ENCODE measurements at places on chromosomes 13 and 19.
A peak's percentile ranks its signal among the peaks of the same experiment; 100 is the strongest.

GRCh38 chr13:79973533-79973963, 367.4 kb downstream of the SPRY2 start:
- DNase-seq: no peak

DNA sequence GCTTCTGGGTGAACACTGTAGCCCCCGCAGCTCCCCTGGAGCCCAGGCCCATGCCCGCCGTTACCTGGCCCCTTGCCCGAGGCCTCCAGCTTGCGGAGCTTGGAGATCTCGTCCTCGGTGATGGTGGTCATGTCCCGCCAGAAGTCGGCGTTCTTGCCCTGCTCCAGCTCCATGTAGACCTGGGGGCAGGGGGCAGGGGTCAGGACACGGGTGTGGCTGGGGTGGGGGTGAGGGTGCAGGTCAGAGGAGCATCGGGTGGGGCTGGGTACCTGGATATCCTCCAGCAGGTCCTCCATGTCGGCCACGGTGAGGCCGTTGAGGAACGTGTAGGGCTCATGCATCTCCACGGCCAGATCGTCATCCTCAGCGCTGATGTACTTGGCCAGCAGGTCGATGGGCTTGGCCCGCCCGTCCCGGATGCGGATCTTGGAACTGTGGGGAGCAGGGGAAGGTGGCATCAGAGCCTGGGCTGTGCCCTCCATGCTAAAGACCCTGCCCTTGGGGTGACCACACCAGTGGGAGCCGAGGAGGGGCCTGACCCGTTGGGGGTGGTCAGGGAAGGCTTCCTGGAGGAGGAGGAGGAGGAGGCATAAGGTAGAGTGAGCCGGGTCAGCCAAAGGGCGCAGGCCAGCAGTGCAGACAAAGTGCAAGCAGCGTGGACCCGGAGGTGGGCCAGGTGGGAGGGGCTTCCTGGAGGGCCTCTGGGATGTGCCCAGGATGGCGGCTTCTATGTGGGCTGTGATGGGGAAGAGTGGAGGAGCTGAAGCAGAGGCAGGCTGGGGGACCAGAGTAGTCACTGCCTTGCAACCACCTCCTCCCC, 7.6 kb downstream of the CACTIN start:
- DNase-seq: no peak

DNA sequence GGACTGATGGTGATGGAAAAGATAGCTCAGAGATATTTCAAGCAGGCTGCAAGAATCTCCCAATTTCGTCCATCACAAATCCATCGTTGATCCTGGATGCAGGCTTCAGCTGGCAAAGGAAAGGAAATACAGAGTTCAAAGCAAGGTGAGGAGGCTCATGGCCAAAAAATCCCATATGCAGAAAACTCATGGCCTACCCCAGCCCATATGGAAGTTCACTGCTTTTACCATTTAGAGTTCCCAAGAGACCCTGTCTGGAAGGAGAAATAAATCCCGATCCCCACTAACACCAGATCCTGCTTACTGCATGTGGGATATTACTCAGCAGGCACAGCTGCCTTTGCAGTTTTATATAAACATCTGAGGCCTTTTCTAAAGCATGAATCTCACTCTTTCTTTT, 412.9 kb upstream of the SPRY2 start:
- DNase-seq: no peak

DNA sequence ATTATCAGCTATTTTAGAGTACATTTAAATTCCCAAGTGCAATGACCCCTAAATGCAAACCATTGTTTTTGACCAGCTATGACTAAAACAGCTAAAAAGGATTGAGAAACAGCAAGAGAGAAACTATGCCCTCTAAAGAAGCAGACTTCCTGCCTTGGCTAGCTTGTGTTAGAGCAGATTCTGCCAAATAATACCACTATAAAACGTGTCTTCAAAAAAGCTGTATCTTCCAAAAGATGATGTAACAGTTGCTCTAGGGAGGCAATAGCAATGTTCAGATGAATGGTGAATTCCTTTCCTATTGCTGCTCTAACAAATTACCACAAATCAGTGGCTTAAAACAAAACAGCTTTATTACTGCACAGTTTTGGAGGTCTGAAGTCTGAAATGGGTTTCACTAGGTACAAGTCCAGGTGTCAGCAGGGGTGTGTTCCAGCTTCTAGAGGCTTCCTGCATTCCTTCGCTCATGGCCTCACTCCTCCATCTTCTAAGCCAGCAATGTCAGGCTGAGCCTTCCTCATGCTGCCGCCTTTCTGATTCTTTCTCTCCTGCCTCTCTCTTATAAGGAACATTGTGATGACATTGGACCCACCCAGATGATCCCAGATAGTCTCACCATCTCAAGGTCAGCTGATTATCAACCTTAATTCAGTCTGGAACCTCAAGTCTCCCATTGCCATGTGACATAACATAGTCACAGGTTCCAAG, 84.5 kb downstream of the LRRC63 start:
- no peak for DNase-seq

- peak; percentile 55 for DNase-seq
Measured at GRCh38 chr19:9205501-9206113, 13.8 kb downstream of the OR7D4 start.

DNA sequence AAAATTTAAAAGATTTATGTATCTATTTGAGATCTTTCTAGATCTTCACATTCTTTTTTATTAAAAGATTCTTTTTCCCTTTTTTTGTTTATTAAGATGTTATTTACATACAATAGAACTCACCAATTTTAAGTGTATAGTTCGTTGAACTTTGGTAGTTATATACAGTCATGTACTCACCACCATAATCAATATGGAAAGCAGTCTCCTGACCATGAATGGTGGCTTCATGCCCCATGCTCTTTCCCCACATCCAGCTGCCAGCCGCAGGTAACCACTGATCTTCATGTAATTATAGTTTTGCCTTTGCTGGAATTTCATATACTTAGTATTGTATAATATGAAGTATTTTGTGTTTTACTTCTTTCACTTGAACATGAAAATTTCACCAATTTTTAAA, 20.6 kb upstream of the GPR183 start:
- no peak for DNase-seq

DNA sequence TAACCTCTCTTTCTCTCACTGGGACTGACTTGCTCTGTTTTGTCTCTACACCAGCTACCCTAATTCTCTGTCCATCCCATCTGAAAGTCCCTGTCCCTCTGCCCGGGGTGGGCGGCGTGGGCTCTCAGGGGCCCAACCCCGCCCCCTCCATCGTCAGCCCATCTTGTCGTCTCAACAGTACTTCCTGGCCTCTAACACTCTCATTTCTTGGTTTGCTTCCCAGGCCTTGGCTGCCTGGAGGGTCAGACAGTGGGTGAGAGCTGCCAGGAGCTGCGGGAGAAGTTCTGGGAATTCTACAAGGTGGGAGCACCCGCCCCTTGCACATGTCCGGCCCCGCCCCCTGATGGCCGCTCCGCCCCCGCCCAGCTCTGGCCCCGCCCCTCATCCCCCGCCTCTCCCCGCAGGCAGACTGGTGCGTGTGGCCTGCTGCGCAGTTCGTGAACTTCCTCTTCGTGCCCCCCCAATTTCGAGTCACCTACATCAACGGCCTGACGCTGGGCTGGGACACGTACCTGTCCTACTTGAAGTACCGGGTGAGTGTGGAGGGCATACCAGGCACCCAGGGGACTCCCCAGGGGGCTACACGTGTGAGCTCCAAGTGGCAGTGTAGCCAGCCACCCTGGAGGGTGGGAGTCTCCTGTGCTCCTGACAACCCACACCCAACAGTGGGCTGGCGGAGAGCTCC, 1.7 kb downstream of the MPV17L2 start:
- no peak for DNase-seq

- DNase-seq: no peak
Measured at GRCh38 chr19:23002690-23003422, at the start of gene ZNF728. Gene ZNF728, minus strand, starts transcription at chr19:23003176. Its CDS starts 146 bp downstream, at chr19:23003030.

- no peak for DNase-seq
Measured at GRCh38 chr19:23404676-23405075, 9.4 kb upstream of the ZNF91 start.

GRCh38 chr19:12284226-12284625, 10.5 kb downstream of the ZNF44 start:
- DNase-seq: no peak

DNA sequence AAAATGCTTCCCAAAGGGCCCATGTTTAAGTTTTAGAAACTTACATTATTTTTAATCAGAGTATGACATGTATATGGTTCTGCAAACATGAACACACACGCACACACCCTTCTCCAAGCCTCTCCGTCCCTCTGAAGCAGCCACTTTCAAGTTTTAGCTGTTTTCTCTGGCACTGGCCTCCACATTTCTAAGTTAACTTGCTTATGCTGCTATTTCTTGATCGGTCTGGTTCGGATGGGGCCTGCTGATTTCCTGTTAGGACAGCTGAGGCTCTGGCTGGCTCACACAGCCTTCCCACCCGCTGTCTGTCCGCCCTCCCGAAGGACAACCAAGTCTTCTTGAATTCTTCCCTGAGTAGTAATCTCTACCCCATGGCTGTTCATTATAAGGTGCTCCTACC, 4.4 kb downstream of the SPC24 start:
- DNase-seq: no peak

DNA sequence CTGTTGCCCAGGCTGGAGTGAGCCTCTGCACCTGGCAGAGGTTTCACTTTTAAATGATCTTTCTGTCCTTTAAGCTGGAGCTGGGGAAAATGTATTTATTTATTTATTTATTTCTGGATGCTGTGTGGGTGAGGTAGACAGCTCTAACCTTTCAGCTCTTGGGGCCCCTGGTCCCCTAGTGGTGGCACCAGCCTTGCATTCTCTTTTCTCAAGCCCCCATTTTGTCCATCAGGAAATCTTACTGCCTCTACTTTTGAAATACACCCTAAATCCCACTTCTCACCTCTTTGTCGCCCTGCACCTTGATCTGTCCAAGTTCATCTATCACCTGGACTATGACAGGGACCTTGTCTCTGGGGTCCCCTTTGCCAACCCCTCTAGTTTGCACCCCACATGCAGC, 2.1 kb upstream of the B9D2 start:
- DNase-seq: no peak

GRCh38 chr19:12111176-12111575, 29.0 kb downstream of the ZNF20 start:
- DNase-seq: no peak

DNA sequence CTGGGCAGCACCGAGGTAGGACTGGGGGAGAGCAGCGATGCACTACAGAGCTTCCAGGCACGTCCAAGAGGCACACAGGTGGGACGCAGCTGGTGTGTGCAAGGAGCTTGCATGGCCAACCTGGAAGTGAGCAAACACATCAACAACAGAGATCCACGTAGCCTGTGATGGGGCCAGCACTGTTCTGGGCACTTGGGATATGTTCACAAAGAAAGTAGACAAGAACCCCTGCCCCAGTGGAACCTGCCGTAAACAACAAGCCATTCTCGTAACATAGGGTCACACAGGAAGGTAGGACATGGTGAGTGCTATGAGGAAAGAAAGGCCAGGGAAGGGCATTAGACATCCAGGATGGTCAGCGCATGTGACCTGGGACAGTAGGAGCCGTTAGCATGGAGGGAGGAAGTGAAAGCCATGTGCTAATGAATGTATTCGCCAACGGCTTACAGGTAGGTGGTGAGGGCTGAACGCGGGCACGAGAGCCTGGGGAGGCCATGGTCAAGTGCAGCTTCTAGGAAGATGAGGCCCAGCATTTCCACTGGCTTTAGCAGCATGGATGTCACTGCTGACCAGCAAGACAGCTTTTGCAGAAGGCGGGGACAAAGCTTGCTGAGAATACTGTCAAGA, 105.5 kb downstream of the TEX26 start:
- no peak for DNase-seq

DNA sequence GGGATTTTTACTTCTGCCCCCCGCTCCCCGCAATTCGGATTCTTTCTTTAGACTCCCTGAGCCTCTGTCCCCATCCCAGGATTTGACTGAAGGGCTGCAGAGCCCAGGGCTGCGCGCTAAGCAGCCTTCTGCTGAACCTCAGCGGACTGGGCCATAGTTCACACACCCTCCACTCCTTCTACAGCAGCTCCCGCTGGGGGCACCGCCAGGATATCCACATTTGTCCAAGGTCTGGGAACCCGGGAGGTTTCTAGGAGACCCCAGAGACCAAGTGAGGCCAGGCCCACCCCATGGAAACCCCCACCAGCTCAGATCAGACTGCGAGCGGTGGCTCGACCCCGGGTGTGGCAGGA, 463.3 kb downstream of the ITGBL1 start:
- no peak for DNase-seq

DNA sequence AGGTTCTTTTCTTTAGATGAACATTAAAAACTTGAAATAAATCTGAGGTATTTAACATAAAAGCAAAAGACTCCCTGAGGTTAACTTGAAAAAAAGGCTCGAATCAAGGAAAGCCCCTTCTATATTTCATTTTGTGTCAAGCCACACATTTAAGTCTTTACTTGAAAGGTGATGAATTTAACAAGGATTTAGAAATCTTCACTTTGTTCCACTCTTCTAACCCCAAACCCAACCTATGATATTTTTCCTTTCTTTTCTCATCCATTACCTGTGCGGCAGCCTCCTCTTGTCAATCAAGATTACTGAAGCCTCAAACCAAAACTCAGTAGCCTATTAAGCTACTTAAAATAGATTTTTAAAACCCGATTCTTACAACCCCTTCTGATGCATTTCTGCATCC, 33.8 kb downstream of the MIPEP start:
- DNase-seq: no peak

- DNase-seq: no peak
Measured at GRCh38 chr19:16661480-16662034, 618 bp downstream of the TMEM38A start.

DNA sequence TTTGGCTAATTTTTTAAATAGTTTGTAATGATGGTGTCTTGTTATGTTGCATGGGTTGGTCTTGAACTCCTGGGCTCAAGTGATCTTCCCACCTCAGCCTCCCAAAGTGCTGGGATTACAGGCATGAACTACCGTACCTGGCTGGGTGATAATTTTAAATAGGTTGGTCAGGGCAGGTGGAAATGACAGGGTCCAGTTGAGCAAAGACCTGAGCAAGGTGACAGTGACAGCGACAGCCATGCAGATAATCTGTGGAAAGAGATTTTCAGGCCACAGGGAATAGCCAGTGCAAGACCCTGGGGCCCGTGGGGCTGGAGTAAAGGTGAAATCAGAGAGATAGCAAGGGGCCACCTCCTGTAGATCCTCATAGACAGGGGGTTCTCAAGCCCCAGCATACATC, 3.5 kb downstream of the SPACA6 start:
- DNase-seq: no peak

DNA sequence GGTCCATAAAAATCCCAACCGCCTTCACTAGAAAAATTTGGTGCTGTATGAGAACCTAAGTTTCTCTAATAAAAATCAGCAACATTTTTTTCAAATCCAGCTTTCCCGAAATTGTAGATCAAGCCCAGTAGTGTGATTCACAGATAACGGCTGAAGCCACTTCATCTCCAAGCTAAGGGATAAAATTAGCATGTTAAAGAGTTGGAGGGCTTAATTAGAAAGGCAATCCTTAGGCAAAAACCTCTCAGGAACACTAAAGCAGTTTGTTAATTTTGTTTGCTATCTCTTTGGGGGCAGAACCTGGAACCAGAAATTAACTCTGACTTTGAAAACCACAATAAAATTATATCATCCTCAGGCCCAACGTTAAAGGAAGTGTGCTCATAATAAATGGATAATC, 820.2 kb downstream of the GPC5 start:
- no peak for DNase-seq

Measured in activated T-cell treated with anti-CD3 and anti-CD28 coated beads for 1 hour (primary cell).